ENCODE measurements at places on chromosomes 2 and 18.

- DNase-seq, result no peak
These were observed 499.3 kb upstream of the FANCL start for GRCh38 chr2:58740426-58740825.

DNA sequence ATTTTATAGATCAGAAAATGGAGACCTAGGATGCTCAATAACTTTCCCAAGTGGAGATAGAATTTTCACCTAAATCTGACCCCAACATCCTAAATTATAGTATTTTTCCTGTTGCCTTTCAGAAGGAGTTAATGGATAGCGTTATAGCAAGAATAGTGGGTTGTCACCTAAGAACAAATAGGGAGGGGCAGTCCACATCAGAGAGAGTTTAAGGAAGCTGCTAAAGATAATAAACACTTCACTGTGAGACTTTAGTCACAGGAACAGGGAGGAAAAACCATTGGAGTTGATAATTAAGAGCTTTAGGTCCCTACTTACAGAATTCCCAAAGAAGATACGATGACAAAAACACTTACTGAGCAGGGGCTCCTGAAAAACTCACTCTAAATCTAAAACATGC, 229.4 kb downstream of the PDE11A start:
- no peak for DNase-seq

DNA sequence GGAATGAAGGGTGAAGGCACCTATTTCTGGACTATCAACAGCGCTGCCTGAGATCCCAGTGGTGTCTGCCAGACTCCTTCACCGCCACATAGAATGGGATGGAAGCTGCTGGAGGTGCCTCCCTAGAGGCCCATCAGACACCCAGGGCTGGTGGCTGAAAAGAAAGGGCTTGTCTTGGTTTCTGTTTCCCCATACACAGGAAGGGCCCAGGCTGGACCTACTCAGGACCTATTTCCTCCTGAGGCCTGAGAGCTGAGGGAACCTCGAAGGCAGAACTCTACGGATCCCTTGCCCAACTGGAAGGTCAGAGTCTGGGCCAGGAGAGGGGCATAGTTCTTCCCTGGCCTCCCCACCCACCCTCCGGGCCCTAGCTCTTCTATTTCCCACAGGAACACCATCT, 2.9 kb upstream of the CLEC4F start:
- no peak for DNase-seq

GRCh38 chr18:10047237-10047636, 133.4 kb downstream of the VAPA start:
- no peak for DNase-seq

- no peak for DNase-seq
These were observed 81.2 kb upstream of the TXNDC2 start for GRCh38 chr18:9804517-9805104.

All from NCI-H187 treated with DMSO at 0.1 percent for 48 hours (cell line).